ENCODE measurements at places on chromosomes 5 and 9.
A peak's percentile ranks its signal among the peaks of the same experiment; 100 is the strongest.

DNA sequence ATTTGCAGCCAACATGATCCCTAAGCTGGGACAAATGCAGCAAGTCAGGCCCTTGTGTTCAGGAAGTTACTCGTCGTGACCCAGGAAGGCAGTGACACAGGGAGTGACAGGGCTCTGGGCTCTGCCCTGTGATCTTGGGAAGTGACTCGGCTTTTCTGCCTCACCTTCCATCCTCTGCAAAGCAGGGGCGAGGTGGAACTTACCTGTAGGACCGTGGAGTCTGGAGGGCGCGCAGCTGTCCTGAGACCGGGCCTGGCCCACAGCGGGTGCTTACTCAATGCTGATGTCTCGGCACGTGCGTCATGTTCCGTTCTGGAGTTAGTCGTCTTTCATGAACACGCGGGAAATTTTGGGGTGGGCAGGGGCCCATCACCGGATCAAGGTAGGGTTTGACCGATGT, 22.8 kb upstream of the LPCAT1 start:
- no peak for DNase-seq

- no peak for DNase-seq
Measured at GRCh38 chr9:98130576-98131228, 11.7 kb upstream of the TRIM14 start.

DNA sequence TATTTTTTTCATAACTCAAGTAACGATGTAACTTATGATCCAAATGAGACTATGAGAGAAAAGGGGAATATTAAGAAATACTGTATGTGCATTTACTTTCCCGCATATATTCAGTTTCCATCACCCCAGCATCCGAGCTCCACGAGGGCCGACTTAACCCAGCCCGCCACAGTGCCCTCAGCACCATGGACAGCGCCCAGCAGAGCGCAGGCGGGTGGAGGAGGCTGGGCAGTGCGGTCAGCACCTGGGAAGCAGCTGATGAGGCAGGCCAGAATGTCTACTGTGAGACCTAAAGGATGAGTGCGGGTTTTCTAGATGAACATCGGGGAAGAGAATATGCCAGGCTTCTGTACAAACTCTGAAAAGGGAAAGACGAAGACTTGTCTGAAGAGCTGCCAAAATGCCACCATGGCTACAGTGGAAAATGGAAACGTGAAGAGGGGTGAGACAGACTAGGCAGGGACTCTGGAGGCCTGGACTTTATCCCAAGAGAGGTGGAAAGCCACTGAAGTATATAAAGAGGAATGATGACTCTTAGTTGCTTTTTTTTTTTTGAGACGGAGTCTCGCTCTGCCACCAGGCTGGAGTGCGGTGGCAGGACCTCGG, 34.5 kb upstream of the MED27 start:
- peak; percentile 18 for DNase-seq

DNA sequence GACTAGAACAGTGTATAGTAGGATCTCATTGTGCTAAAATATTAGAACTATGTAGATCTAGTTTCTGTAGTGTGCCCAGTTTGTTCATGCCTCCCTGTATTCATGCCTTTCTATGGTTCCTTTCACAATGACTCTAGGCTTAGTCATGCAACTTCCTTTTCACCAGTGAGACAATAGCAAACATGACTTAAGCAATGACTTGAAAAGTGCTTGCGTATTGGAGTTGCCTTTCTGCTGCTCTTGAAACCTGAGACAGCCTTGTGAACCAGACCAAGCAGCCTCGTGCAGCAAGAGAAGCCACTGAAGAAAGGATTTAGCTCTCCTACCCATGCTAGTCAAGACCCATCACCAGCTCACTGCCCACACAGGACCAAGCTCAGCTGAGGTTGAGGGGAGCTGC, 294.5 kb upstream of the TAS2R1 start:
- DNase-seq = no peak

- no peak for DNase-seq
Measured at GRCh38 chr5:136518174-136518573, 152.8 kb upstream of the TRPC7 start.

GRCh38 chr9:38154501-38155421, 85.7 kb upstream of the SHB start:
- no peak for DNase-seq

DNA sequence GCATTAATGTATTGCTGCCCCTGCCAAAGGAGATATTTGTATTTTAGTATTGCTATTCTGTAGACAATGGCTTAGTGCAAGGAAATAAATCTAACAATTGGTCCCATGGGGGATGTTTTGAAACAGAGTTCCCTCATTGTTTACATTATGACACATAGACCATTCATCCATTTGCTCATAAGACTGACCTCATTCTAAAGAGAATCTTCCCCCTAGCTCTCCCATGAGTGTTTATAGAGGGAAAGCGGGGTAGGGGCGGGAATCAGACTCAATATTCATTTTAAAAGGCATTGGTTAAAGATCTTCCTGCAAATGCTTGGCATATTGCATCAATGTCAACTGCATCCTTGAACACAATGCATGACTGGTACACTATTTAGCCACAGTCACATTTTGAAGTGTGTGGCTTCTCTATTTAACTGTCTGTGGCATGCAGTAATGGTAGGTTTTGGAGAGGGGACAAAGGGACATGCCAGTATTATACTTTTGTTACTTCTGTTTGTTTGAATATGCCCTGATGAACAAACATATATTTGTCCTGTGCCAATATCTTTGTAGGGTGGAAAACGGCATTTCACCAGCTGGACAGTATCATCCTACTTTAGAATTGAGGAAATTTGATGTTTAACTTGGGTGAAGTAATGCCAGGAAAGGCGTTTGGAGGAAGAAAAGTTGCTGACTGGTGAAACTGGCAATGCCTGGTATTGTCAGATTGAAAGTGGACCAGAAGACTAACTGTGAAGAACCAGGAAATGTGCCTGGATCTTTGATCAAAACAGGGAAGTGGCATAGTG, 84.1 kb upstream of the MEGF10 start:
- DNase-seq = no peak

DNA sequence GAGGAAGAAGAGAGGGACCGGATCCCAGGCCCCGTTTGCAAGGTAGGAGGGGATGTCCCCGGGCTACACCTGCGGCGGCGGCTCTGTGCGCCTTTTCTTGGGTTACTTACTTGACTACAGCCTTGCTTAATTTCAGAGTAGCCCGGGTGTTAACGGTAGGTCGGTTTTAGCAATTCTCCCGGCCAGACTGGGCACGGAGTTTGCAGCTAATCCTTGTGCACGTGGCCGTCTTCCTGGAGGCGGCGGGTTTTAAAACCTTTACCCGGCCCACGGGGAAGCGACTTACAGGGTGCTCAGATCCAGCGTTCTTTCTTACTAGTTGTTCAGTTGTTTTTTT, 313 bp downstream of the BRIX1 start:
- no peak for DNase-seq

DNA sequence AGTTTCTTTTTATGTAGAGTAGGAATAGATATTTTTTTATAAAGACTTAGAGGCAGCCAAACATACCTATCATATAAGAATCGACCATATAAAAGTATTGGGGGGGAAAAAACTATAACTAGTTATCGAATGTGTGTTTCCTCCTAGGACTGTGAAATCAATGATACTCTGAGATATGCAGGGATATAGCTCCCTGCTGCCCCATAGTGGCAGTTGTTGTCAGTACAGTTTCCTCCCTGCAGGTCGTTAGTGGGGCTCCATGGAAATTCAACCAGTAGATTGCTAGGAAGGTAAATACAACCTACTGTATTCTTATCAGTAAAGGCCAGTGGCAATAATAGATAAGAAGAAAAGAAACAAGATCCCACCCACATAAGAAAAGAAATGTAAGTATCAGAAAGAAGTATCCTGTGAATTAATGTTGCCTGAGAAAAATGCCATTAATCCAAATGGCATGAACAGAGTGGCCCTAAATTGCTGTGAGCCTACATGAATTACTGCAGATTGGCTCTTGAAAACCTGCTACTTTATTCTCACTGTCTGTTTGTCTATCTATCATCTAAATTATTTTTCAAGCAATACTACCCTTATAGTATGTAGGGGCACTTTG, 136.9 kb upstream of the FBN2 start:
- DNase-seq = no peak

DNA sequence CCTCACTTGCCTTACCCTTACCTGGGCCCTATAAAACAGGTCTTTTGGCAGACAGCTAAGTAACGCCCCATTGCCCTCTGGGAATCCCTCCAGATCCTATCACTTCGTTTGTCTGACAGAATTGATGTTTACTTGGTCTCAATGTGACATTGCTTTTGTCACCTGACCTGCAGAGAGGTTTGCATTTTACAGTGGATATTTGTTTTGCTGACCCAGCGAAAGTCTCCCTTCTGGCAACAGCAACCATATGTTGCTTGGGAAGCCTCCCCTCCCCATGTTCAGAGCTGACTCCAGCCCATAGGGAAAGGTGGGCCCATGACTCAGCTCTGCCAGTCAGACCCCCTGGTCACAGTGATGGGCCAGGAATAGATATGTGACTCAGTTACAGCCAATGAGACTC, 54.0 kb upstream of the LARP1 start:
- DNase-seq = no peak

- no peak for DNase-seq
Measured at GRCh38 chr5:31972558-31972957, 201.6 kb downstream of the GOLPH3 start.

- no peak for DNase-seq
Measured at GRCh38 chr9:133528001-133528875, 3.5 kb upstream of the MYMK start.

DNA sequence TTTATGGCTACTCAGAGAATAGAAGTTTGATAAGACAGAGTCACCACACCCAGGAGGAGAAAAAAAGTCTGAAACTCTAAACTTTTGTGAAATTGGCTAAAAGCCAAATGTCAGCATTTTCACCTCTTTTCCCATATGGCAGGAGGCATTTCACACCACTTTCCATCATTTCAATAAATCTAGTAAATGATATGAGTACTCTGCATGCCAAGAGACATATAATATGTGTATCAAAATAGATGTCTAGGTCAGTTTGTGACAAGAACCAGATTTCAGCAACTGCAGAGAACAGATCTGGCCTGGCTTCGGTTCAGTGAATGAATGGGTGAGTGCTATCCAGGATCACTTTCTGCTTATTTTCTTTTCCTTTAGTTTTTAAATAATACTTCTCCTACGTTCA, 470.8 kb downstream of the ENC1 start:
- DNase-seq = no peak

DNA sequence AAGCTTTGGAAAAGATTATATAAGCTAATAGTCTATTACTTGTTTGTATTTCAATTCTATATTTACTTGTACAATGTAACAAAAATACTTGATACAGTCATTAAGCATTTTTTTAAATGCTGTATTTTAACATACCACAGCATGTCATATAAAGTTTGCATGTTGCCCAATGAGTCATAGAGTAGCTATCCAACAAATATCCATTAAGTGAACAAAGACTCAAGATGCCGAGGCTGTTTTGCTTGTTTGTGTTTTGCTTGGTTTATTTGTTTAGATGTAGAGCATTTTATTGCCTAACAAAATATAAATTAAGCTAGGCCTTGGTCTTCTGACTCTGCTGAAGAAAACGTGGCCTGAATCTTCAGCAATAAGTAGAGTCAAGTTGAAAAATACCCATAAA, 1584.3 kb upstream of the NUDT12 start:
- no peak for DNase-seq

- DNase-seq = no peak
Measured at GRCh38 chr5:132387640-132388117, 18.2 kb downstream of the SLC22A5 start.

DNA sequence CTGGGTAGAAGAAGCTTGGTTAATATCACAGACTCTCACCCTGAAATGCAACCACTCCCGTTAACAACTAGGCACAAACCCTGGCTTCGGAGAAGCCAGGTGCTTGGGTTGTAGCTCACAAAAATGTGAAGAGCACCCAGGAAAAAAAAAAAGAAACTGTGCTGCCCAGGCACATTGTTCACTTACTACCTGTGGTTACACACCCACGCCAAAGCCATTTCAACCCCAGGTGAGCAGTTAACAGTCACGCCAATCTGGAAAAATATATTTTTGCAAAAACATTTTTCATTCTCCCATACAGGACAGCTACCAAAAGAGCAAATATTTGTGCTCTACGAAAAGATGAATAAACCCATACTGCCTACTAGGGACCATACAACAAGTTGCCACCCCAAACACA, 49.2 kb downstream of the SIL1 start:
- no peak for DNase-seq

DNA sequence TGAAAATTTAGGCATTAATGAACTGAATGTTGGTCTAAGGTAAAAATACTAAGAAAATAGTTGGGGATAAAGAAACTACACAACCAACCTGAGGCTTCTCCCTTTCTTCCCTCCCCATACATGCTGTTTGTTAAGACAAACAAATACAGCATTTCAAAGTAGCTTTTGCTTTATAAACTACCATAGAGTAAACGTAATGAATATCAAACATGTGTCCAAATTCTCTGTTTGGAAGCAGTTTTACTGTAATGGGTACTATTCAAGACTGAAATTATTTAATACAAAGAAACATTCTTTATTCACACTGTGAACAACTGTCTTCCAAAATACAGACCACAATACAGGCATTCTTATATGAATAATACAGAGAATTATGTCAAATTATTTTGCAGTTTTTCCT, 52.0 kb downstream of the SLC44A1 start:
- DNase-seq = no peak

All from activated CD8-positive, alpha-beta memory T cell treated with anti-CD3 and anti-CD28 coated beads for 1 hour (primary cell).